ENCODE measurements at places on chromosomes 4 and X.

DNA sequence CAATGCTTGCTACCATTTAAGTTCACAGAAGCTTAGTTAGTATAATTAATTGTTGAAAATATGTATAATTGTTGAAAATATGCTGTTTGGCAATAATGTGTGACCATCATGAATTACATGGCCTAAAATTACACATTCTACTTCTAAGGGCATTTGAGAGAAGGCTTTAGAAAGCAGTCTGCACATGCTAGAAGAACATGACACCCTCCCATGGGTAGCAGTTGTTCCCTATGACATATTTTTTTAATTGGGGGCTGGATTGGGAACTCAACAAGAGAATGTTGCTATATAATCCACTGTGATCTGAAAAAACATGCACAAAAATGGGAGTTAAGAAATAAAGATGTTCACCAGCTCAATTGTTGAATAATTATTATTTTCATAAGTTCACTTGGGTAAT lies 331.4 kb downstream of the ARHGAP24 start:
- no peak for DNase-seq

- no peak for DNase-seq
Measured at GRCh38 chr4:73831569-73831968, 4.9 kb upstream of the CXCL6 start.

- peak; percentile 76 for DNase-seq
Measured at GRCh38 chr4:10461091-10461849, 4.0 kb upstream of the ZNF518B start.

DNA sequence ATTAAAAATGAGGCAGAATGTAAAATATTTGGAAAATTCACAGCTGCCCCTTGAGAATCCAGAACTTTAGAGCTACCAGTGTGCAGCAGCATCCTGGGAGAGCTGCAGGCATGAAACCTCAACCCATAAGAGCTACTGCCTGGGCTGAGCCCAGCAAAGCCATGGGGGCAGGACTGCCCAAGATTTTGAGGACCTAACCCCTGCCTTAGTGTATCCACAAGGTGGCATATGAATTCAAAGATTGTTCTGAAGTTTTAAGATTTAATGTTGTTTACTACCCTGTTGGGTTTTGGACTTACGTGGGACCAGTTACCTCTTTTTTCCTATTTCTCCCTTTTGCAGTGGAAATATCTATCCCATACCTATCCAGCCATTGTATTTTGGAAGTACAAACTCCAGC lies 26.4 kb downstream of the CASP6 start:
- DNase-seq: no peak

DNA sequence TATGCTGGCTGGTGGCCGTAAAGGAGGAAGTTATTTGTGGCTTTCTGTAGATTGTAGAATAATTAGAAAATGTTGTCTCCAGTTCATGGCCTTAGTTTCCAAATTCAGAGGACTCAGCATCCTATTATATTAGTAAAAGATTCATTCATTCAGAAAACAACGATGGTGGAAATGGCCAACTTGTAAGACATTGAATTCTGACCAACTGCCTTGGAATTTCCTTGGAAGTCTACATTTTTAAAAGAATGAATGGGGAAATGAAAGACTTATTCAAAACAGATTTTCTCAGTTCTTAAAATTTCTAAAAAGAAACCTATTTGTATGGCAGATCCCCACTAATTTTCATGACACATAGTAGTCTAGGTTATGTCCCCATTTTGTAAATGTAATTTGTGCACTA lies 561.5 kb downstream of the ANKRD50 start:
- DNase-seq: no peak
